K562 (cell line): ENCODE measurements at places on chromosomes 3 and 15. TPM values are rescaled to one million over a fixed set of nuclear protein-coding genes. Genes with fewer than 3 reads are reported as not detected.

DNA sequence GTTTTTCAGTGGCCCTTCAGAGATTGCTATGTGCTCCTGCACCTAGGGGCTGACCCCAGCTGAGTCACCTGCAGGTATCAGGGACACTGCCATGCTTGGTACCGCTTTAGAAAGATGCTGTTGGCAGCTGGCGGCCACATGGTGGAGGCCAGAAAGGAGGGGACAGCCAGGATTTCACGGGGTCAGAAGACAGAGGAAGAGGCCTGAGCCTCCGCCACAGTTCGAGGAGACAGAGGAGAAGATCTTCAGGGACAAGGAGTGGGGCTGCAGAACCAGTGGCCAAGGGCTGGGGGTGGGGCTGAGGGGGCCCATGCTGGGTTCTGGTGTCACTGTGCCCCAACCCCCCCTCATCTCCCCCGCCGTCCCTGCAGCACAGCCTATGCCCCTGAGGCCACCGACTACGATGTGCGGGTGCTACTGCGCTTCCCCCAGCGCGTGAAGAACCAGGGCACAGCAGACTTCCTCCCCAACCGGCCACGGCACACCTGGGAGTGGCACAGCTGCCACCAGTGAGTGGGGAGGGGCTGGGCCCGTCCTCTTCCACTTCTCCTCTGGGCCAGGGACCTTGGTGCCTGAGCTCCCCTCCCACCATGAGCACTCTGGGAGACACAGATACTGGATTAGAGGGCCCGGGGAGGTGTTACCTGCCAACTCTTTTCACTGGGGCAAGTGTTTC, 19.9 kb downstream of the LOXL1 start:
- H3K36me3 ChIP-seq = no peaks in the 10 kb centered on the region
- H3K4me3 ChIP-seq = no peak overlapping the region
- peaks cover 5% of the 10 kb centered on the region; the same call in 2 of the 3 replicates for H3K27me3 ChIP-seq
- no peak overlapping the region for H3K27ac ChIP-seq
- DNase-seq = no peak

GRCh38 chr3:10517627-10518026, 12.2 kb upstream of the ATP2B2 start:
- no peak overlapping the region for H3K27ac ChIP-seq
- H3K4me3 ChIP-seq = no peak overlapping the region
- H3K27me3 ChIP-seq = peaks cover 19% of the 10 kb centered on the region
- no peaks in the 10 kb centered on the region; the same call in 2 of the 3 replicates for H3K4me1 ChIP-seq
- no peak for DNase-seq
- H3K36me3 ChIP-seq = no peaks in the 10 kb centered on the region

DNA sequence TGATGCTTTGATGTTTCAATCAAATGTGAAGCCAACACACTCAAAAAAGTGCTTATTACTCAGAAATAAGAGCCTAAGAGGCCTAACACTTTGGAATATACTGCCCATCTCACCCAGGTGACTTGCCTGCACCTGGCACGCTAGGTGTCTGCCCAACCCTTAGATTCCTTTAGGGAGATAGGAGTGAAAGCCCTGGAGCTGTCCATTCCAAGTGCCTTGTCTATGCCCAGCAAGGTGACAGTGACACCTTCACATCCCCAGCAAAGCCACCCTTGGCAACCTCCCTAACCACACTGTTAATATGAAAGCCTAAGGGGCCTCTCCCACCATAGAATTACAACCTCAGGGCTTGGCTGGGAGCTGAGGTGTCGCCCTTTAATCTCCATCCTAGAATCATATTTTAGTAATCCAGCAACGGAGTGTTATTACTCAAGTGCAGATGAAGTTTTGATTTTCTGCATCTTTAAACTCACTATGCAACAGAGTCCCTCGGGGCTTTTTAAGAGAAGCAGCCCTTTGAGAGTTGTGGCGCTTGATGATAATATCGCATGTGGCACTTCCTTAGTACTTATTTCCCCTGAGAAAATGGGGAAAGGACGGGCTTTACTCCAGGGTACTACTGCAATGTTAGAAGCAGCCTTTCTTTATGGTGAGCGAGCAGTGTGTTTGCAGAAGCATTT, 24.8 kb downstream of the ATP10A start:
- no peak overlapping the region for H3K27ac ChIP-seq
- H3K4me3 ChIP-seq = no peak overlapping the region
- H3K27me3 ChIP-seq = peaks cover 11% of the 10 kb centered on the region; the same call in 1 of the 3 replicates
- no peak for DNase-seq

GRCh38 chr3:122843604-122844003, 48.7 kb downstream of the SLC49A4 start:
- DNase-seq = no peak
- H3K27me3 ChIP-seq = no peaks in the 10 kb centered on the region
- H3K27ac ChIP-seq = no peak overlapping the region
- H3K4me1 ChIP-seq = no peaks in the 10 kb centered on the region
- H3K4me3 ChIP-seq = no peak overlapping the region
- H3K36me3 ChIP-seq = no peaks in the 10 kb centered on the region

DNA sequence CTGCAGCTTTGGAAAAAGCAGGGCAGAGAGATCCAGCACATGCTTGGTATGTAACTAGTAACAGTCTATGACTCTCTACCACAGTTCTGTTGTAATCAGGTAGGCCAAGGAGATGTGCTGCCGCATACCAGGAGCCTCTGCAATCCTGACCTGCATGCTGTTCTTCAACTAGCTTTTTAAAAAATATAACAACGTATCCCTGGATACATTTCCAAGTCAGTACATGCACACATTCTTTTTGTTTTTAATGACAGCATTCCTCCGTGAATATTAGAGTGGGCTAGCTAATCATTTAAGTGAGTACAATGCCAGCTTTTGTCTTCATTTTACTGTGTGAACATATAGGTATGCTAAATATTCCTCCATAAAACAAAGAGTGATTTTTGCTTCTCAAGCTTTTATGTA, 437.8 kb downstream of the RBMS3 start:
- no peak overlapping the region for H3K27ac ChIP-seq
- H3K4me3 ChIP-seq = no peak overlapping the region
- H3K4me1 ChIP-seq = no peaks in the 10 kb centered on the region
- DNase-seq = no peak
- no peaks in the 10 kb centered on the region for H3K36me3 ChIP-seq
- H3K27me3 ChIP-seq = no peaks in the 10 kb centered on the region

DNA sequence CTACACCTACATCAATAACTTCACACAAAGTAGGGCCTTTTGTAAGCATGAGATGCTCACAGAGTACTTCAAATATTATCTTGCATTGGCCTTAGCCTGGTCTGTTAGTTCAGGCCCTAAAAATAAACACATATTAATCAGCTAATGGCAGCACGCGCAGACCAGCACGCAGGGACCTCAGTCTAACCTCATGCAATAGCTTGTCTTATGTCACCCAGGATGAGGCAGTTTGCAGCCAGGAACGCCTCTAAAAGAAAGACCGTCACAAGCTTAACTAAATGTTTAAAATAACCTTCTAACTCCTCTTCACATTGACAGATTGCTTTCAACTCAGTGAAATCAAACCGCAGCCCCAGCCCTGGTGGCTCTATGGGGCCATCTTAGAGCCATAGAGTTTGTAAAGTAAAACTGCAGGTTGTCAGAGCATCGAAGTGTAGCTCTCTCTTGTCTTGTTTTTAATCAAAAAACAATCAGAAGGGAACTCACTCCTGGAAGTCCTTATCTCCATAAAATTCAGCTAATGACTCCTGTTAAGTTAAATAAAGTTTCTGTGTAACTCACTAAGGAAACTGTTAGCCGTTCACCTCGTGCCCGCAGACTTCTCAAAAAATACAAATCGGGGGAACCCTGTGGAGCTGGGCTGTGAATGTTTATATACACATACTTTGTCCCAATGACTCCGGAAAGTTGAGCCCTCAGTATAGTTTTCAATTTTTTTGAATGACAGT, 212.6 kb downstream of the CDIN1 start:
- H3K4me1 ChIP-seq = no peaks in the 10 kb centered on the region
- no peaks in the 10 kb centered on the region for H3K27me3 ChIP-seq
- H3K36me3 ChIP-seq = peaks cover 2% of the 10 kb centered on the region; the same call in 1 of the 3 replicates
- no peak overlapping the region for H3K4me3 ChIP-seq
- no peak for DNase-seq

GRCh38 chr3:19937459-19938294, 3.7 kb upstream of the EFHB start:
- no peaks in the 10 kb centered on the region for H3K27me3 ChIP-seq
- H3K4me1 ChIP-seq = peaks cover 13% of the 10 kb centered on the region
- H3K27ac ChIP-seq = peak overlapping the region; percentile 56

- H3K4me1 ChIP-seq = peaks cover 4% of the 10 kb centered on the region; the same call in 2 of the 3 replicates
- no peak overlapping the region for H3K4me3 ChIP-seq
- H3K27ac ChIP-seq = no peak overlapping the region
- no peaks in the 10 kb centered on the region for H3K27me3 ChIP-seq
These were observed 134.9 kb downstream of the GAP43 start for GRCh38 chr3:115758076-115758763.

DNA sequence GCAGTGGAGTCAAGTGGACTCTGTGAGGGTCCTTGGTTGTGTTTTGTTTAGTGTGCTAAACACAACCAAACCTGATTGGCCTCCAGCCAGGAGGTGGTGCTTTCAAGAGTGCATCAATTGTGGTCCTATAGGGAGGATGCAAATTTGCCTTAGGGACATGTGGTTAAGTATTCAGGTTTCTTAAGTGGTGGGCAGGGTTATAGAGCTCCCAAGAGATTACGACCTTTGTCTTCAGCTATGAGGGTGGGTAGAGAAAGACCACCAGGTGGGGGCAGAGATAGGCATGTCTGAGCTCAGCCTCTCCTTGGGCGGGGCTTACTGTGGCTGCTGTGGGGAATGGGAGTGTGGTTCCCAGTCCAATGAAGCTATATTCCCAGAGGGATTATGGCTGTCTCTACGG, 186.6 kb downstream of the SQOR start:
- no peak for DNase-seq
- H3K4me1 ChIP-seq = no peaks in the 10 kb centered on the region
- no peak overlapping the region for H3K4me3 ChIP-seq
- no peaks in the 10 kb centered on the region for H3K36me3 ChIP-seq
- H3K27ac ChIP-seq = no peak overlapping the region

DNA sequence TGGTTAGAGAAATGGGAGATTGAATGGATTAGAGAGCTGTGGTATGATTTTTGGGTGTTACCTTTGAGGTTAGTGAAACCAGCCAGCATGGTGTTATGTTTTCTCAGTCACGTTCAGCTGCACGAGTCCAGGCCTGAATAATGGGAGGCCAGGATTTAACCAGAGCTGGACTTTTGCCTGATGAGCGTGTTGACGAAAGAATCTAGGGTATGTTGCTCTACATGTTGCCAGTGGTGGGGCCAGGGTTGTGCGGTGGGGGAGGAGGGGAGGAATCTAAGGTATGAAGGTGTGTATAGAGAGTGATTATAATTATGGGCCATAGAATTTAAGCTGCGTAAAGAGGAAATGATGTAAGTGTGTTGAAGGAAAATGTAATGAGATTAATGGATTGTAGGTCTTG, 22.8 kb downstream of the MINDY2 start:
- no peaks in the 10 kb centered on the region for H3K4me1 ChIP-seq
- H3K27me3 ChIP-seq = no peaks in the 10 kb centered on the region
- H3K4me3 ChIP-seq = no peak overlapping the region
- H3K27ac ChIP-seq = no peak overlapping the region
- no peak for DNase-seq
- peaks cover 11% of the 10 kb centered on the region; the same call in 2 of the 3 replicates for H3K36me3 ChIP-seq

- H3K4me1 ChIP-seq = no peaks in the 10 kb centered on the region
- H3K27ac ChIP-seq = no peak overlapping the region
- no peak for DNase-seq
- no peaks in the 10 kb centered on the region for H3K36me3 ChIP-seq
- peaks cover 5% of the 10 kb centered on the region; the same call in 1 of the 2 replicates for H3K27me3 ChIP-seq
These were observed 127.2 kb upstream of the IL12A start for GRCh38 chr3:159861369-159861987.

- H3K4me1 ChIP-seq = peaks cover 26% of the 10 kb centered on the region; the same call in 1 of the 2 replicates
- H3K27ac ChIP-seq = no peak overlapping the region
- no peaks in the 10 kb centered on the region for H3K27me3 ChIP-seq
- DNase-seq = no peak
- peaks cover 96% of the 10 kb centered on the region; the same call in 2 of the 3 replicates for H3K36me3 ChIP-seq
- no peak overlapping the region for H3K4me3 ChIP-seq
These were observed 26.0 kb downstream of the NBEAL2 start for GRCh38 chr3:47005212-47006144.

DNA sequence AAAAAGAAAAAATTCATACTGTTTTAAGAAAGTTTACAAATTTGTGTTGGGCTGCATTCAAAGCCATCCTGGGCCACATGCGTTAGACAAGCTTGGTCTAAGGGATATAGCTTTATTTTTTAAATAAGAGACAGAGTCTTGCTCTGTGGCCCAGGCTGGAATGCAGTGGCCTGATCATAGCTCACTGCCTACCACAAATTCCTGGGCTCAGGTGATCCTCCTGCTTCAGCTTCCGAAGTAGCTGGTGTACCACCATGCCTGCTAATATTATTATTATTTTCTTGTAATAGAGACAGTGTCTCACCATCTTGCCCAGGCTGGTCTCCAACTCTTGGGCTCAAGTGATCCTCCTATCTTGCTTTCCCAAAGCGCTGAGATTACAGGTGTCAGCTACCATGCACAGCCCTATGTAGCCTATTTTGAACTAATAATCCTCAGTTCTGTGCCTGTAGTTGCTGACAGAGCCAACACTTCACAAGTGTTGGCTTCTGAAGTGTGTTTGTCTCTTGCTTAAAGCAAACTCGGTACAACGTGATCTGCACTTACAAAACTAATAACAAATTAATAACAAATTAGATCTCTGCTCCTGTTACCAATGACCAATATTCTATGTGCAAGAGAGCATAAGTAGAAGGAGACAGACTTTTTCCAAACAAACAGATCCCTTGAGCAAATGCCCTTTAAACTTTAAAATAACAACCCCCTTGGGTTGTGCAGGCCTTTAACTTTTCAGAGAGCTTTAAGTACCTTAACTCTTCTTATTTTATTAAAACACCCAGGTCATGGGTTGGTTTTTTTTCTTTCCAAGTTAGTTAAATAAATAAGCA, 135.2 kb downstream of the VGLL4 start:
- no peaks in the 10 kb centered on the region for H3K27me3 ChIP-seq
- no peaks in the 10 kb centered on the region for H3K36me3 ChIP-seq
- peak overlapping the region; percentile 60 for H3K27ac ChIP-seq

- H3K36me3 ChIP-seq = no peaks in the 10 kb centered on the region
- H3K4me3 ChIP-seq = no peak overlapping the region
- H3K27ac ChIP-seq = no peak overlapping the region
- no peaks in the 10 kb centered on the region for H3K27me3 ChIP-seq
- DNase-seq = no peak
These were observed 18.6 kb downstream of the TMEM158 start for GRCh38 chr3:45207446-45207845.

GRCh38 chr3:16825617-16826204, 59.0 kb upstream of the PLCL2 start:
- H3K27me3 ChIP-seq = no peaks in the 10 kb centered on the region
- no peaks in the 10 kb centered on the region for H3K36me3 ChIP-seq
- no peak for DNase-seq
- H3K4me1 ChIP-seq = no peaks in the 10 kb centered on the region

- no peaks in the 10 kb centered on the region for H3K4me1 ChIP-seq
- no peak overlapping the region for H3K4me3 ChIP-seq
- no peak for DNase-seq
- no peaks in the 10 kb centered on the region for H3K27me3 ChIP-seq
These were observed 24.5 kb downstream of the NIPA1 start for GRCh38 chr15:22810853-22811338.

GRCh38 chr3:118151164-118151563, 883.5 kb downstream of the IGSF11 start:
- H3K27me3 ChIP-seq = no peaks in the 10 kb centered on the region
- H3K36me3 ChIP-seq = no peaks in the 10 kb centered on the region
- no peaks in the 10 kb centered on the region for H3K4me1 ChIP-seq
- no peak for DNase-seq

GRCh38 chr3:100184948-100185570, 70.8 kb upstream of the FILIP1L start:
- H3K36me3 ChIP-seq = no peaks in the 10 kb centered on the region
- H3K4me3 ChIP-seq = no peak overlapping the region
- no peak overlapping the region for H3K27ac ChIP-seq
- DNase-seq = no peak
- no peaks in the 10 kb centered on the region for H3K27me3 ChIP-seq
- H3K4me1 ChIP-seq = no peaks in the 10 kb centered on the region; the same call in 1 of the 2 replicates

The CIP2A gene
- 31.5 and 31.8 TPM in 2 replicates for total RNA-seq

The RYR3 gene
- total RNA-seq = not detected in 2 replicates

The ADAMTS7 gene
- 0.07 and 0.13 TPM in 2 replicates for total RNA-seq
